ENCODE measurements at places on chromosomes 6 and 20.

GRCh38 chr20:44733341-44734069 lies 12.2 kb upstream of the KCNK15 start:
- DNase-seq = peak; percentile 50

GRCh38 chr20:38706509-38706908 lies 17.8 kb upstream of the SLC32A1 start:
- DNase-seq = no peak

DNA sequence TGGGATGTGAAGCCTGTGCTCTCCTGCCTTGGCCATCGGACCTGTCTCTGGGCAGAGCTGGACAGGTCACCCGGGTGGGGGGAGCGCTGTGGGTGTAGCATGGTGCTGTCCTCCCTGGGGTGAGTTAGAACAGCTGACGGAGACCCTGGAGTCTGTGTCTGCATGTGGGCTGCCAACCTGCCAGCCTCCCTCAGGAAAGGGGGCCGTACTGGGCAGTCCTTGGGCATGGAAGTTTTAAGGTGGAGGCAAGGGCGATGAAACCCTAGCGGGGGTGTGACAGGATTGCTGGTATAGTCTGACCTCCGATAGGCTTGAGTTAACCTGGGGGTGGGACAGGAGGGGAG lies 2.4 kb downstream of the SOX18 start:
- DNase-seq = no peak

- DNase-seq = no peak
Observed at GRCh38 chr6:86937219-86938079, at the start of gene HTR1E. Gene HTR1E (plus strand): TSS chr6:86937528. CDS start chr6:87015335, 77,807 bp downstream.

GRCh38 chr6:29107758-29108157 lies at the start of gene OR2J3:
Gene OR2J3 (plus strand): TSS chr6:29108058. CDS start chr6:29111891, 3,833 bp downstream.
- no peak for DNase-seq

DNA sequence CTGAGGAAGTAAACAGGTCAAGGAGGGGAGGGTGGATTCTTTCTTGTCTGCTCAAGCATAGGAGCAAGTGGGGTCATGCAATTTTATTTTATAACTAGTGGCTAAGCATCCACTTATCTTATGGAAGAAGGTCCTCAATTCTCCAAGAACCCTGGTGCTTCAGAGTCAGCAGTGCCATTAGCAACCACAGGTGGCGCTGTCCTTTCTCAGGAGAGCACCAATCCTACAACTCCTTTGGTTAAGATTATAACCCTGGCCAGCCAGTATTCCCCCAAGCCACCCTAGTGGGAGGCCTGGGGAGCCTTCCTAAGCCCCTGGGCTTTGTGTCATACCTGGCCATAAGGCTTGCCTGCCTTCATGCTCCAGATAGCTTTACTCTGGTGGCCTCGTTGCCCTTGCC lies 60.7 kb downstream of the PCSK2 start:
- DNase-seq = no peak

DNA sequence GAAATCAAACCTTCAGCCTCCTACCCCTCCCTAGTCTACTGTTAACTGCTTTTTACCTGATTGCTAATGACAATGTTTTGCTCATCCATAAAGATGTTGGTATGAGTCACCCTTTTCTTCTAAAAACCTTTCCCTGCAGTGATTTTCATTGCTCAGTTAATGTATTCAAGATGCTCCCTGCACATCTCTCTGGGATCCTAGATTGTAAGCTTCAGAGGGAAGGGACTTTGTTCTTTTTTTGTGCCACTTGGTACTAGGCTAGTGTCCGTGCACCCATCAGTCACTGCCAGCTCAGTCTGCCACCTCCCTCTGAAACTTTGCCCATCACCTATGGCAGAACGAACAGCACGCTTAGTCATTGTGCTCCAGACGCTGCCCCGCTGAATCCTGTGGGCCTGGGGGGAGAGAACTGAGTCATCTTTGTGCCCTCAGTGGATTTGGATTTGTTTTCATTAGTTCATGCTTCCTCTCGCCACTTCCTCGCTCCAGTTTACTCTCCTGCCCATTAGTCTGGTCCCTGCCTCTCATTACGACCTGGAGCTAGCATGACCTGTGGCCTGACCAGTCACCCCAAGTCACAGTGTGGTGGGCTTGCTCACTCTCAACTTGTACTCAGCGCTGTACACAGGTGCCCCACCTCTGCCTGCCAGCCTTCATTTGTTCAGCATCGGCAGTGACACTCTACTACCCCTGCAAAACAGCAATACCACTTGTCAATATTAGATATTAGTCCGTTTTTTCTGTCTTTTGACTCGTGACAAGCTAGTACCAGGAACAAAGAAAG lies 78.0 kb upstream of the TMEM181 start:
- DNase-seq = no peak

DNA sequence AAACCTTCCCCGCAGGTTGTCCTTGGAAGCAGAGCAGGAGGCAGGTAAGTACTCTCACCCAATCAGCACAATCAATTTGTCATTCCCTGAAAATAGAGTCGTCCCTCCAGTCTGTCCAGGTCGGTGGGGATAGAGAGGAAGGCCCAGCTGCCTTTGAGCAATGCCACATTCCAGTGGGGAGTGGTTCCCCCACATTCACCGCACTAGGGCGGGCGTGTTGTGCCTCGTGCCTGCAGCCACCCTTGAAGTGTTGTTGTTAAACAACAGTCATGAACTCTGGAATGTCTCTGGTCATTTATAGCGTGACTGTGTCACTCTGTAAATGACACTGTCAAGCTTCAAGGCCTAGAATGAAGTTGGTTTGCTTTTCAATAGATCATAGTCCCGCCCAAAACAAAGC lies 33.4 kb downstream of the PRDM1 start:
- no peak for DNase-seq

- DNase-seq = peak; percentile 79
Observed at GRCh38 chr6:125986301-125987025, at the start of gene TRMT11. Gene TRMT11 (plus strand): TSS chr6:125986540. CDS start chr6:125986551, 11 bp downstream.

DNA sequence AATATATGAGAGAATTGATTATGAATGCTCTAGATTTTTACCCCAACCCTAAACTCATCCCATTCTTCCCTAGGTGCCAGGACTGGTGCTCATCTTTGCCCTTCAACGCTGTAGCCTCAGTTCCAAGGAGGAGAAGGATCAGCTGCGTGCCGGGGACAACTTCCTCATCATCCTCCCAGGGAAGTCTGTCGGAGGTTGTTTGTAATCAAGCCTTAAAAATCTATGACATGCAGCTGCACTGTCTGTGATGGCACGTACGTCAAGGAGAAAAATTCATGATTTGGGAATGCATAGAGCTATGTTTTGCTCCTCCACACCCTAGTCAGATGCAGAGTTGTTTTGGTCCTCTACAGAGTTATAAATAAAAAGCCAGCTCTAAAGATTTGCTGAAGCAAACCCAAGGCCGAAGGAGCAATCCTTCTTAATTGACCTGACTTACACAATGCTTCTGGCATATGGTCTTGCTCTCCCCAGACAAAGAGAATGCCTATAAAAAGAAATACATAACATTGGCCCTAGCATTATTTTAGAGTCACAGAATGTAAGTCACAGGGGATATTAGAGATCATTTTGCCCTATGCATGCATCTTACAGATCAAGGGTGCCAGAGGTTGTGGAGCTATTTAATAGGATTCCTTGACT lies 244.2 kb downstream of the HIVEP2 start:
- no peak for DNase-seq

- no peak for DNase-seq
Observed at GRCh38 chr20:50513169-50514034, 3.2 kb downstream of the PTPN1 start.

DNA sequence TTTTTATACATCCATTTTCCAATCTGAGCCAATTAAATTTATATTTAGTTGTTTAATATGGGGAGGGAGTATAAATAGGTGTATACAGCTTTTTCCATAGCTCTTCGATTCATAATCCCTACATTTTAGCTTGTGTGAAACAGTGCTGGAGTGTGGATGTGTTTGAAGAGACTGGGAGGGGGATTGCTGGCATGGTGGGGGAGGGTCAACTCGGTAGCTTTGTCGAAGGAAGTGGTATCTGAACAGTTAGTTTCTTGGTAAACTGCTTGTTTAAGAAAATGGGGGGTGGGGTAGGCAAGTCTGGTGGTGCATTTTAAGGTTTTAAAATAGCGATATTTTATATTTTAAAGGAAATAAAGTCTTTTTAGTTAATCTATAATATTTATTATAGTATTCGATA lies 1.4 kb upstream of the LIN28B start:
- no peak for DNase-seq

- DNase-seq = no peak
Observed at GRCh38 chr20:53918949-53919361, 151.4 kb downstream of the BCAS1 start.

DNA sequence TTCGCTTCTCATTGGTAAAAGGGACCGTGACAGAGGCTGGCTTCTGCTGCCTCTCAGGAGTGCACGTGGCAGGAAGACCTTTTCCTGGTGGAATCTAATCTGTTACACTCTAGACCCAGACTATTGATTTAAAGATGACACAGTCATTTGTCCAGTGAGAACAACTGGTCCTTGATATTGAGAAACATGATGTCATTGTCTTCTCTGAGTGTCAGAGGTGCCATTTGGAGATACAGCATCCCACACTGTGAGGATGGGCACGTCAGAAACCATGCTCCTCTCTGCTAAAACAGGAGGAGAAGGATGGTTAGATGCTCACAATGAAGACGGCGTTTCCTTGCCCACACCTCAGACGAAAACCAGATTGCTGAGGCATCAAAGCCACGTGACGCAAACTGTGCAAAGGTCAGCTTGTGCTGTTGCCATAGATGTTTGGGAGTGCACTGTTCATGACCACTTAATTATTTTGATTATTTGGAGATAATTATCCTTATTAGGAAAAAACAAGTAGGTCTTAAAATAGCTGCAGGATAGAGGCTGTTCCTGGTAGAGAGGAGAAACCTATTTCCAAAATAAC lies 169.0 kb downstream of the SMOC2 start:
- DNase-seq = no peak

GRCh38 chr20:61659994-61660346 lies 405.7 kb downstream of the TAF4 start:
- no peak for DNase-seq

DNA sequence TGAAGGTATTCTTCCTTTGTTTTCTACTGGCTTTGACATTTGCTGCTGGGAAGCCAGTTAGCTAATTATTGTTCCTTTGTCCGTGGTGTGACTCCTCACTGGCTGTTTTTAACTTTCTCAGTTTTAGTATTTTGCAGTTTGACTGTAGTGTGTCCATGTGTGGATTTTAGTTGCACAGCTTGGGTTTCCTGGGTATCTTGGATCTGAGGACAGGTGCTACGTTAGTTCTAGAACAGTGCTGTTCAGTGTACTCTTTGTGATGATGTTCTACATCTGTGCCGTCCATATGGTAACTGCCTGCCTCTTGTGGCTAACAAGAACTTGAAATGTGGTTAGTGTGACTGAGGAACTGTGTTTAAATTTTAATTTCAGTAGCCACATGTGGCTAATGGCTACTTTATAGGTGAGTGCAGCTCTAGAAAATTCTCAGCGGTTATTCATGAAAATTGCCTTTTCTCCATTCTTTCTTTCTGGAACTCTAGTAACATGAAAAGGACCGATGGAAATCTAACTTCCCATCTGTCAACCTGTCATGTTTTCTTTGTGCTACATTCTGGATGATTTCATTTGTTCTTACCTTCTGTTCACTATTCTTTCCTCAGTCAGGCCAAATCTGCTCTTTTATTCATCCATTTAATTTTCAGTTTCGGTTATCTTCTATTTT lies 7.4 kb downstream of the SNX9 start:
- DNase-seq = no peak

DNA sequence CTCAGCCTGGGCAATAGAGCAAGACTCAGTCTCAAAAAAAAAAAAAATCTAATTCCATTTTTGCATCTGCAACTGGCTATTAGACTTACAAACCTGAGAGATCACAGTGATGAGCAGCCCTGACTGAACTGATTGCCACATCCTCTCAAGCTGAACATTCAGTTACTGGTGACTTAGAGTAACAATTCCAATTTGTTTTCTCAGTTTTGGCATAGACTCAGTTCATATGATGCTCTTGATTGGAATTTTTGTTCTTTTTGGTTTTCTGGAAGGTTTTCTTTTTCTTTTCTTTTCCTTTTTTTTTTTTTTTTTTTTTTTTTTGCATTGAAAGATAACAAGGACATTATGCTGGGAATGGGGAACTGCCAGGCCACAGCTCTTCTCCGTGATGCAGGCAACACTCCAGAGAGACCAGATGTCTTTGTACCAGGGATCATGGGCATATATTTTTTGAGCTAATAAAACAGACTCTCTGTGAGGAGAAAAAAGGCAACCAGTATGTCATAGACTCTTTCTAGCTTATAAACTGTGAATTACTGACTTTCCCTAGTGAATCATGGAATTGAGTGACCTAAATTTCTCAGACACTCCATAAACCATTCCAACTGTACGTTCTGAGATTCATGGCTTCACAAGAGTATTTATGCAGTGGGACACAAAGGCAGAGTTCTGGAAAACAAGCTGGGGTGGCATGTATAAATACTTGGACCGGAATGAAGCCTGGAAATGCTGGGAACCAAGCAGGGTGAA lies 86.0 kb upstream of the SLC2A12 start:
- DNase-seq = no peak

GRCh38 chr6:79246891-79247290 lies 12.4 kb upstream of the HMGN3 start:
- no peak for DNase-seq

GRCh38 chr20:2804852-2805688 lies 4.6 kb upstream of the CPXM1 start:
- DNase-seq = no peak

GRCh38 chr6:43489277-43490072 lies 12.1 kb downstream of the TJAP1 start:
- DNase-seq = no peak

DNA sequence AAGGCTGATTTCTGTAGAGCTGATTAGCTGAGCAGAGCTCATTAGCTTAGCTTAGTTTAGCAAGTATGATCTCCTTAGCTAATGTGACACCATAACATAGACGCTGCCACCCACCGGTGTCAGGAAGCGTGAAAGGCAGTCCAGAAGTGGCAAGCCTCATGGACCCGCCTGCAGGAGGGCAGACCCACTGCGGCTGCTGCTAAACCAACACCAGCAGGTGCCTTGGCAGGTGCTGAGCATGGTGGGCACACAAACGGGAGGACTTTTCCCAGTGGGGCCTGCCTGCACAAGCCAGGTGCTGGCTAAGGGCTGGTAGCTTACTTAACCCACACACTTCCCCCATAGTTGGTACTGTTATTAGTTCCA lies 22.7 kb downstream of the ZDHHC14 start:
- DNase-seq = no peak

DNA sequence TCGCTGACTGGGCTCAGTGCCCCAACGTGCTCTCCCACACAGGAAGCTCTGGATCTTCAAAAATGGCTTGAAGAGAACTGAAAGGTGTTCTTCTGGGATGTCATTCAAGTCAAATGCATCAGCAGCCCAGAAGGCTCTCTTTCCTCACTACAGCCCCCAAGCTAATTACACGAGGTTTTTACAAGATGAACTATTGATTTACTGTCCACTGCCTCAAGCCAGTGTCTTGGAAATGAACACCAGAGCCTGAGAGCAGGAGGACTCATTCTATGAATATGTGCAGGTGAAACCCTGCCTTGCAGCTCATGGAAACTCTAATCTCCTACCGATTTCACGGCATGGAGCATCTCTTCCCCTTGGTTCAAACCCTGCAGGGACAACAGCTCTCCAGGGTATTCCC lies 98.9 kb upstream of the CST7 start:
- DNase-seq = no peak

GRCh38 chr6:116314218-116314617 lies 34.5 kb upstream of the TSPYL1 start:
- no peak for DNase-seq

Data from GM12892 (cell line).